Stimulated activated CD4-positive, alpha-beta T cell treated with anti-CD3 and anti-CD28 coated beads, Interleukin-1b, Interleukin-23, amount 100 ng/mL, for 24 hours (primary cell): ENCODE measurements at places on chromosomes 7 and 10.

DNA sequence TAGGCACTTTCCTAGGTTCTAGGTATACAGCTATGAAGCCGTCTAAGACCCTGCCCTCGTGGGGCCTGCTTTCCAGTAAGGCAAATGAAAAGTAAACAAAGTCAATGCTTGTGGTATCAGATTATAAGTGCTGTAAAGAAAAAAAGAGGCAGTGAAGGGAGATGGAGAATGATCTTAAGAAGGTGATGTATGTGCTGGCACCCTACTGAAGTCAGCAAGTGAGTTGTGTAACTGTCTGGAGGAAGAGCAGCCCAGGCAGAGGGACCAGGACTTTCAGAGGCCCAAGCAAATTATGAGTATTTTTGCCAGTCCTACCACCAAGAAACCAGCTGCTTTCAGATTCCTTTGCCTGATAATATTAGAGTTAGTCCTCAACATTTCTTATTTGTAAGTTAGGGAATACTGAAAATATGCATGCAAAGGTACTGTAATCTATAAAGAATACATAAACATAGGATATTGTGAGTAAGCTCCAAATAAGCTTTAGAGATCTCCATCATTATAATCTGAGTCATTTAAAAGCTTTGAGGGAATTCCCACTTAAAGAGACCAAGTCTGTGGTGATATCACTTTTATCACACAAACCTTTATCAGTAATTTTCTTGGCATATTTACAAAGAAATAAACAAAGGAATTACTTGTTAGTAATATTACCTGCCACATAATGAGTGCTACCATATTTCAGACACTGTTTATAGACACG lies 329.2 kb upstream of the LRGUK start:
- no peak for DNase-seq

GRCh38 chr7:33539659-33540400 lies 365.5 kb upstream of the BMPER start:
- DNase-seq, result no peak

DNA sequence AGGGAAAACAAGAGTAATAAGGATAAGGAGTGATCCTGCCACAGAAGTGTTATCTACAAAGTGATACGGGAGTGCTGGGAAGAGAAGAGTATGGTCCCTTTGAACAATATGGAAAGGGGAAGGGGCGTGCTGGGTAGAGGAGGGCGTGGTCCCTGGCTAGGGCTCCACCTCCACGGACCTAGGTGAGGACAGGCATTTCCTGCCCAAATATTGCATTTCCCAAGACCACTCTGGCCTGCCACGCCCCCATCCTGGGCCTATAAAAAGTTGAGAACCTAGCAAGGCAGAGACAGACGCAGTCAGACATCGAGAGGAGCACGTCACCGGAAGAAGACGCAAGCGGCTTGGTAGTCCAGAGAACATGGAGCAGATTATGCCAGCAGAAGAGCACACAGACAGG lies 22.8 kb downstream of the VSTM4 start:
- DNase-seq, result no peak

DNA sequence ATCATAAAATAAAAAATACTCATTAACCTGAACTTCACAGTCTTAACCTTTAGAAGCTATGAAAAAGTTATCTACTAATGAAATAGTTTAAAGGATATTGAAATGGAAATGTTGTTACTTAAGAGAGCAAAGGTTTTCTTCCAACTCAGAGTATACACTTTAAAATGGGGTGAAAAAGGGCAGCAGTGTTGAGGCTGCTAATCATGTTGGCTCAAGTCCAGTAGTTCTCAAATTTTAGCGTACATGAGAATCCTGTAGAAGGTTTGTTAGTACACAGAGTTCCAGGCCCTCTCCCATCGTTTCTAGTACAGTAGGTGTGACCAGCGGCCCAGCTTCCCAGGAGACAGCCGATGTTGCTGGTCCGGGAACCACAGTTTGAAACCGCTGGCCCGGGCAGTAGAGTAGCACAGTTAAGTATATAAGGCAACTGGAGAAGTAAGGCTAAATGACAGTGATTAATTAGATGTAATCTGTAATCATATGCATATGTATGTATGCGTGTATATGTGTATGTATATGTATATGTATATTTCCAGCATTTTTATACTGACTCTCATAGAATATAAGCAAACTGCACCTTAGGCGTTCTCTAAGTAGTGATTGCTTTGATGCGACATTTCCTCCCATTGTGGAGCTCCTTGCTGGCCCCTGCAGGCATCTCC lies 147.2 kb upstream of the PRR15 start:
- no peak for DNase-seq

DNA sequence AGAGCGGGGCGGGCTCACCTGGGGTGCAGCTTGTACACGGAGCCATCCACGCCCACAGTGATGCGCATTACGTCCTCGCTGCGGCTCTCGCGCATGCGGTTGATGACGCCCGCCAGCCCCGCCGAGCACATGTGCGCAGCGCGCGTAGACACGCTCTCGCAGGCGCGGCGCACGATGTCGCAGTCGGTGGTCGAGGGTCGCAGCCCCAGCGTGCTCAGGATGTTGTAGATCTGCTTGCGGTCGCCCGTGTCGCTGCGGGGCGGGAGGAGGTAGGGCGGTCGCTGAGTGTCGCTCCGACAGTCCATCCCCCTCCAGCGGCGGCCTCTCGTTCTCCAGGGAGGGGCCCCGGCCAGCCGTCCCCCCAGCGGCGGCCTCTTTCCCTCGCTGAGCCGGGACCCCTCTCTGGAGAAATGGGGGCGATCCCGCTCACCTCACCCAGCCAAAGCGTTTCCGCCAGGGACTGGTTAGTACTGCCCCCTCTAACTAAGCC lies 4.4 kb upstream of the MYL7 start:
- peak; percentile 37 for DNase-seq

- DNase-seq, result no peak
These were observed 401.9 kb upstream of the MKI67 start for GRCh38 chr10:128528167-128528566.

DNA sequence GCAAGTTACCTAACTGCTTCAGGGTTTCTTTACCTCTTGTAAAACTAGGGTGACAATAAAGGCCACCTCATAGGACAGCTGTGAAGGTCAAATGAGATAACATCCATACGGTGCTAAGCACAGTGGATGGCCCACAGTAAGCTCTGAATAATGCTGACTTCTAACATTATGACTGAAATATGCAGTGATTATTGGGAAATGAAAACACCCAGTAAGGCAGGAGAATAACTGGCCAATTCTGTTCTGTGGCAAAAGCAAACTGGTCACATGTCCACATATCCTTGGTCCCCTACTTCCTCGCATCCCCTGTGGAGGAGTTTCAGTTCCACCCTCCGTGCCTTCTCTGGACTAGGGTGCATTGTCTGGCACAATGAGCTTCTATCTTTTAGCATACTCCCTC lies 1.4 kb downstream of the CUBN start:
- DNase-seq, result no peak

DNA sequence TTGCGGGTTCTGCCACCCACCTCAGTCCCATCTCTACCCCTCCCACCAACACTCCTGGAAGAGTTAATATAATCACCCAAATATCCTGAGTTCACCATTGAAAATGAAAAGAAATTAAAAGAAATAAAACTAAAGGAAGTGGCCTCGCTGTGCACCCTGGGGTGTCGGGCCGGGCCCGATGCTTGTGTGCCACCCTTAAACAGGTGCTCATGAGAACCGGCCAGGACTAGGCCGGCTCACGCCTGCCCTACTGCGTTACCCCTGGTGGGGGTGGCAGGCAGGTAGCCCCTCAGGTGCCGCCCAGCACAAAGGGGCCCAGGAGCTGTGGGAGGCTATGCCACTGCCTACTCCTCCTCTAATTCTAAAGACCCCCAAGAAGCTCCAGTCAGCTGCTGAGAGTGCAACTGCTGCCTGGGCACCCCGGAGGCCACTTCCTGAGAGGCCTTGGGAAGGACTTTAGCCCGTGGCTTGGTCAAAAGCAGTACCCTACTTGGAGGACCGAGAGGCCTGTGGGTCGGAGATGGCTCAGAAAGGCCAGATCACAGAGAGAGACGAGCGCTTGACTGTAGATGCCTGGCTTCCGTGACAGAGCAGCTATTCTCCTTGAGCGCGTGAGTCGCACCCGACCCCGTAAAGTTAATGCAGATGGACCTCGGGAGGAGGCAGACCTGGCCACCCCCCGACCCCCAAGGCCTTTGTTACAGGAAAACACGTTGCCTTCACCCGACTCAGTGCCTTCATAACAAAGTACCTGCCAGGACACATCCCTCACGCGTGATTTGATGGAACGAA lies 51.0 kb upstream of the PPP2R2D start:
- DNase-seq, result no peak

DNA sequence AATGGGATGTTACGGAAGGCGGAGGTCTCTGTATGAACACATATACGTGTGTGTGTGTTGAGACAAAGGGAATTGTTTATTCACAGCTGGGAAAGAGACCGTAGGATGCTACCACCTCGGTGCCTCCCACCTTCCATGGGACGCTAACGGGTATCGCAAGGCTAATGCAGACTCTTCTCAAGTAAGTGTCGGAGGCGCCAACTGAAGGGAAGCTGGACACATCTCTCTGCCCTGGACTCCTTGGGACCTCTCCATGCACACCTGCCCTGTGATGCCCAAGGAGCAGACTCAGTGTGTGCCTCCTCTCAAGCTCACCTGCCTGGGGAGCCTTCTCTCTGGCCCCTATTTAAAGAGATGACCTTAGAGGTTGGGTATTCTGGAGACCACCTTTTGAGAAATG lies 230.9 kb downstream of the DNAJB6 start:
- DNase-seq, result no peak

- DNase-seq, result no peak
These were observed 217.2 kb upstream of the MKLN1 start for GRCh38 chr7:131110297-131111080.

DNA sequence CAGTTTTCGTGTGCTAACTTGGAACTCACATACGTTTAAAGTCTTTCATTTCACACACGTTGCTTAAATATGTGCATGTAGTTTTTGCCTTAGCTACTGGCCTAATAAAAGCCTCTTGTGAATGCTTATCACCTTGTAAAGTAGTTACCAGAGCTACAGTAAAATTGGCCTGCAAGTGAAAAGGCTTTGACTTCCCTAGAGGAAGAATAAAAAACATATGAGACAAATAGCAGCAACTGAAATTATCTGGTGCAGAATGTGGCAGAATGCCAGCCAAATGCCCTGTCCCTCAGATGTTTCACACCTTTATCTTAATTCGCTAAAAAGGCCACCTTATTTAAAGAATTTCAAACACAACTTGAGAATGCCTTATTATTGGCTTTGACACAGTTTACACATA lies 28.1 kb upstream of the RPA3 start:
- no peak for DNase-seq

DNA sequence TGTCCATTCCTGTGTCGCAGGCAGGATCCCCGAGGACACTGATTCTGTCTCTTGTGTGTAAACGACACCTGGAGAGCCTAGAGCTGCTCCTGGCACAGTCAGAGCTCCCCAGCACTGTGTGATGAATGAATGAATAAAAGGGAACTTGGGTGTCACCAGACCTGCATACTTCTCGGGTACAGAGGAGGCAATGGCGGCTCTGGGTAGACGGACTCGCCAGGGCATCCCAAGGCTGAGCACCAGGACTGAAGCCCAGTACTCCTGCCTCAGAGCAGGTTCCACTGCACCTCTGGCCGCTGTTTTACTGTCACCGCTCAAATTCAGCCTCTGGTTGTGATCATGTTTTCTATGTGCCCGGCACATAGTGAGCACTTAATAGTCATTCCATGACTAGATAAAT lies 255.8 kb downstream of the GLRX3 start:
- no peak for DNase-seq

- DNase-seq, result no peak
These were observed 371.0 kb downstream of the DPP6 start for GRCh38 chr7:154423231-154423630.

DNA sequence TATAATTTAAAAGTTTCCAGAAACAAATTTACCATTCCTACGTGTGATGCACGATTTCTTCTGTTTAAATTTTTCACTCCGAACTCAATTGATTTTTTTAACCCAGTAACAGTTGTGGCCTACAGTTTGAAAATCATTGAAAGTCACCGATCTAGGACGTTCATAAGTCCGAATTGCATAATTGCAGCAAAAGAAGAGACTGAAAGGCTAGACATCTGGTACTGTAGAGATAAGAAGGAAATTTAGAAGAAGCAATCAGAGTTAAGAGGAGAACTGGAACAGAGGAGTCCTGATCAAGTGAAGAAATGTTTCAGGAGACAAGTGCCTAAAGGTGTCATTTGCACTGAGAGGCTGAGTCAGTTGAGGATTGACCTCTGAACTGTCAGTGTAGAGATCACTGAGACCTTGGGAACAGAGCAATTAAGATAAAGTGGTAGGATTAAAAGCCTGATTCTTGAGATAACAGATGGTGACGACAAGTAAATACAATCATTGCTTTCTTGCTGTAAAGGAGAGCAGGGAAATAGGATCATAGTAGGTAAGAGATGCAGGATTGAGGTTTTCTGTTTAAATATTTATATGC lies 73.5 kb downstream of the ZFAND4 start:
- DNase-seq, result no peak

- no peak for DNase-seq
These were observed 25.3 kb upstream of the MTPAP start for GRCh38 chr10:30374353-30374752.

DNA sequence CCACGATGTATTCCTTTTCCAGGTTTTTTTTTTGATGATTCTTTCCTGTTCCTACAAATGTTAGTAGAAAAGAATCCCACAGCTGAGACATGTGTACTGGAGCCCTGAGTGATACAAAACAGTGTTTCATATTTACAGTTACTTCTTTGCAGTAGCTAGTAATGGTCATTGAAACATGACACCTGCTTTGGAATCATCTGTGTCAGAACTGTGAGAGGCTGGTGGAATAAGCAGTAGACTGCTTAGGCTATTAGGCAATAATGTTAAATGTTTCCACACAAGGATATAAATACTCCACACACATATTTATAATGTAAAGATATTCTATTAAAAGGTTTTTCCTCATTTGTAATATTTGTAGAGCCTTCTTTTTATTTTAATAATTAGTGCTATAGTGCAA lies 394.0 kb downstream of the THSD7A start:
- DNase-seq, result no peak

GRCh38 chr10:29256019-29256418 lies 32.9 kb upstream of the LYZL1 start:
- DNase-seq, result no peak

DNA sequence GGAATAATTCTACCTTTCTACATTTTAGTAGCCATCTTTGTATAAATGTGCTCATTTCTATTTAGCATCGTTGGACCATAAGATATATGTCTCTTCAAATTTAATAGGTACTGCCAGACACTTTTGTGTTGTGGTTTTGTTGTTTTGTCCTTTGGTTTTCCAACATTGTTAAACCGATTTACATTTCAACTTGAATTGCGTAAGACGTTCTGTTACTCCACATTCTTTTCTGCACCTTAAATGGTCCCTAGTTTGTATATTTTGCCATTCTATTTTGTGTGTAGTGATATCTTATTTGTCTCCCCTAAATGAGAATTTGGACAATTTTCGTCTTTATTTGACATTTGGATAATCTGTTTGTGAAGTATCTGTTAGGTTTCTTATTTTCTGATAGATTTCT lies 1015.6 kb downstream of the NRG3 start:
- no peak for DNase-seq
